ENCODE measurements at places on chromosomes 2 and 18.

- no peak for DNase-seq
These were observed 95.4 kb downstream of the NFATC1 start for GRCh38 chr18:79491081-79491551.

- no peak for DNase-seq
These were observed 11.2 kb upstream of the SP5 start for GRCh38 chr2:170703776-170704476.

- DNase-seq: no peak
These were observed 547.3 kb upstream of the FANCL start for GRCh38 chr2:58788402-58788801.

DNA sequence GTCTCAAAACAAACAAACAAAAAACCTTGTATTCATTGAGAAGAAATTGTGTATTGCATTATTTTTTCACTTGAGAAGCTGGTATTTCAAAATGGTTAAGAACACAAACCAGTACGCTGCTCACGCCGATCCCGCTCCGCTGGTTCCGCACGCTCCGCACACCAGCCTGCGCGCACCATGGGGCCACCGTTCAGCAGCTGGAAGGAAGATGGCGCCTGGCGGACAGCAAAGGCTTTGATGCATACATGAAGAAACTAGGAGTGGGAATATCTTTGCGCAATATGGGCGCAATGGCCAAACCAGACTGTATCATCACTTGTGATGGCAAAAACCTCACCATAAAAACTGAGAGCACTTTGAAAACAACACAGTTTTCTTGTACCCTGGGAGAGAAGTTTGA is 75.7 kb downstream of the RBM43 start:
- DNase-seq: no peak

DNA sequence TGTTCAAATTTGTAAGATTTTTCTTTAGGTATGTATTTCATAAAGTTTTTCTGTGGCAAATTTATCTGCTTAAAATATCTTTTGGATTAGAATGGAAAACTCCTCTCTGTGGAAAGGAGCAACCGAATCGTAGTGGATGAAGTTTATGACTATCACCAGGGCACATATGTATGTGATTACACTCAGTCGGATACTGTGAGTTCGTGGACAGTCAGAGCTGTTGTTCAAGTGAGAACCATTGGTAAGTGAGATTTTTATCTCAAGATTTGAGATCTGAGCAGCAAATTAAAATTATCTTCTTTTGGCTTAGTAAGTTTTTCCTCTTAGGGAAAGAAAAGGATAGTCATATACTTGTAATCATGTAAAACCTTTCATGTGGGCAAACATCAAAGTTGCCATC is 14.2 kb downstream of the IL18RAP start:
- DNase-seq: no peak

GRCh38 chr2:132479155-132479554 is 62.5 kb downstream of the GPR39 start:
- no peak for DNase-seq

- DNase-seq: no peak
These were observed 455.7 kb downstream of the GALR1 start for GRCh38 chr18:77705301-77705700.

- DNase-seq: no peak
These were observed 18.7 kb downstream of the PER2 start for GRCh38 chr2:238269741-238270140.

DNA sequence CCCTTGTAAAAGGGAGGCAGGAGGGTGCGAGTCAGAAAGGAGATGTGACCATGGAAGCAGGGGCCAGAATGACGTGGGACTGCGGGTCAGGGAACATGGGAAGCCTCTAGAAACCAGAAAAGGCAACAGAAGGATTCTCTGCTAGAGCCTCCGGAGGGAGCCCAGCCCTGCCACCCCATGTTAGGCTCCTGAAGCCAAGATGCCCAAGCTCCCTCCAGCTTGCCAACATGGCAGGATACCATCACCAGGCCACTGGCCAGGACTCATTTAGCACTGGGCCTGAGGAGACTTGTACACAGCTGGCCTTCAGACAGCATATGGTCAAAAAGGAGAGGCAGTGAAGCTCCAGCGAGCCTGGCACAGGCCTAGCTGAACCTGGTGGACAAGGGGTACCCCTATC is 5.6 kb downstream of the TMEM247 start:
- no peak for DNase-seq

GRCh38 chr2:235854276-235854675 is 313.9 kb downstream of the GBX2 start:
- DNase-seq: no peak

DNA sequence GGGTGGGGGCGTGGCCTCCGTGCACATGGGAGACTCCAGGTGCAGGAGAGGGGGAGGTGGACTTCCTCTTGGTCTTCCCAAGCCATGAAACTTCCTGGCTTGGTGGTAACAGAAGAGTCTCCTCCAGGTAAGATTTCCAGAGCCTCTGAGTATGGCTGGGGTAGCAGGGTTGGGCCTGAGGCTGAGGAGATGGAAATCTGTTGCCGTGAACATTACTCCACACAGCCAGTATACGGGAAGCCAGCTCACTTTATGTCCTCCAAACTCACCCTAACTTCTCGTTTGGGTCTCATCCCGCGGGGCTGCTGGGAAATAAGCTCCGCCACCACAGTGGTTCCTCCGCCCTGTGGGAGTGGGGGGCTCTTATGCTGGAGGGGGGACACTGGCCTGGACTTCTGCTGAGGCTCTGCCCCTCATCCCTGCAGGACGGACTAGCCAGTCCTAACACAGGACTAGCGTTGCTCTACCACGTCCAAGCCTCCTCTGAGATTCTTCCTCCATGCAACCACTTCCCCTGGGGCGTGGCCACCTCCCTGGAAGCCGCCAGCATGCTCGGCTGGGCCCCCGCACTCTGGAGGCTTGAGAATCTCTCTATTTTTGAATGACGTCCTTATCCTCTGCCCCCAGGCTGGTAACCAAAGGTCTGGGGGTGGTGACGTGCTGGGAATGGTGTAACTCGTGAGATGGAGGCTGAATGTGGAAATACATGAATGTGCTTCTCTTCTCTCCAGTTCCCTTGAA is 777 bp upstream of the RAB17 start:
- DNase-seq: no peak

DNA sequence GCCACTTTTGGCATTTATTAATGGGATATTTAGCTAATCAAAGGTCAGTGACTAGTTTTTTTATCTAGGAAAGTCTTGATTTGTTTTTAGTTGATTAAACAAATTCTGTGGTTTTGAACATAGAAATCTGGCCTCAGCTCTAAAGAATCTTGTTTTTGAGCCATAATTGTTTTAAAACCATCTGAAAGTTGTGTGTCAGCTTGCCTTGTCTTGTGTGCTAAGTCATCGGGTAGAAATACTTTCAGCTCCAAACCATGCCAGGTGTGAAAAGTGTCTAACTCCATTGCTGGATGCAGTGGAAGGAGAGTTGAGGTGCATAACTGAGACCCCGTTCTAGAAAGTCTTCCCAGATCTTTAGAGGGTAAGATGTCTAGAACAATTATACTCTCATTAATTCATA is 22.7 kb downstream of the FARP2 start:
- no peak for DNase-seq

GRCh38 chr2:191318037-191318728 is 73.0 kb downstream of the MYO1B start:
- no peak for DNase-seq

GRCh38 chr2:209095432-209095831 is 328.4 kb upstream of the MAP2 start:
- DNase-seq: no peak

DNA sequence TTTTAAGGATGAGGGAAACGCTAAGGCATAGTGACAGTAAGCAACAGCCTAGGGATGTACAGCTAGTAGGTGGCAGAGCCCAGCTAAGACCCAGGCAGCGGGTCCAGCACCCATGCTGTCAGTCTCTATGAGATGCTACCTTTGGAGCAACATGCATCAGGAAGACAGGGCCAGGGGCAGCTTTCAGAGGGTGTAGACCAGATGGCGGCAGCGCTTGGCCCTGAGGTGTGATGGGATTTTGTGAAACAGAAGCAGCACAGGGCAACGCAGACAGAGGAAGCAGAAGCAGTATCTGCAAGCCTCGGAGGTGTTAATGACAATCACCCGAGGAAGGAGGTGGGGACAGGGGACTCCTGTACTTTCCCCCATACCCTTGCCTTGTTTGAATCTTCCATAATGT is 43.2 kb downstream of the SDC1 start:
- no peak for DNase-seq

DNA sequence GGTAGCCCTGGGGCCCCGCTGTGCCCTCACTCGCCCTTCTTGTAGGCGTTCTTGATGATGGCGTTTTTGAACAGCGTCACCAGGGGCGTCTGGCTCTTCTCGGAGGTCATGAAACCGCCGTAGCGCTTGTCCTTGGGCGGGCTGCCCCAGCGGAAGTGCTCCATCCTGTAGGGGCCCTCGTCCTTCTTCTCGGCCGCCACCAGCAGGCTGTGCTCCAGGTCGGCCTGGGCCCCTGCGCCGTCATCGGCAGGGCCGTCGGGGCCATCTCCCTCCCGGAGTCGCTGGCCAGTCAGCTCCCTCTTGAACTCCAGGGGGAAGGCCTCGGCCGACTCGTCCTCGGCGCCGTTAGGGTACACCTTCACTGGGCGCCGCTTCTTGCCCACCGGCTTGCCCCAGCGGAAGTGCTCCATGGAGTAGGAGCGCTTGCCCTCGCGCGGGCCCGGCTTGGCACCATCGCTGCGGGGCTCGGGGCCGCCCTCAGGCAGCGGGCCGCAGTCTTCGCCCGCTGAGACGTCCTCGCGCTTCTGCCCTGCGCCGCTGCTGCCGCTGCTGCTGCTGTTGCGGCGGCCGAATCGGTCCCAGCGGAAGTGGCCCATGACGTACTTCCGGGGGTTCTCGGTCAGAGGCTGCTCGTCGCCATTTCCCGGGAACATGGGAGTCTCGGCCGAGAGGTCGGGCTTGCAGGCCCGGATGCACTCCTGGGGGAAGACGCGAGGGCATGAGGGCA is 7.2 kb downstream of the POMC start:
- no peak for DNase-seq

- DNase-seq: no peak
These were observed 172.3 kb downstream of the ASXL3 start for GRCh38 chr18:33750366-33750765.

DNA sequence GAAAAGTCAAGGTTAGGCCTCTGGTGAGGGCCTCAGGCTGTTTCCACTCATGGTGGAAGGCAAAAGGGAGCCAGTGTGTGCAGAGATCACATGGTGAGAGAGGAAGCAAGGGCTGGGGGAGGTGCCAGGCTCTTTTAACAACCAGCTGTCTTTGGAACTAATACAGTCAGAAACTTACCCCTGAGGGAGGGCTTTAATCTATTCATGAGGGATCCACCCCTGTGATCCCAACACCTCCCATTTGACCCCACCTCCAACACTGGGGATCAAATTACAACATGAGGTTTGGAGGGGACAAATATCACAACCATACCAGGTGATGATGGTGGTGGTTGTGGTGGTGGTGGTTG is 10.9 kb downstream of the POLI start:
- no peak for DNase-seq

- no peak for DNase-seq
These were observed 507.6 kb downstream of the ZEB2 start for GRCh38 chr2:144012304-144012703.

- DNase-seq: no peak
These were observed 90.3 kb upstream of the BARD1 start for GRCh38 chr2:214899751-214900150.

DNA sequence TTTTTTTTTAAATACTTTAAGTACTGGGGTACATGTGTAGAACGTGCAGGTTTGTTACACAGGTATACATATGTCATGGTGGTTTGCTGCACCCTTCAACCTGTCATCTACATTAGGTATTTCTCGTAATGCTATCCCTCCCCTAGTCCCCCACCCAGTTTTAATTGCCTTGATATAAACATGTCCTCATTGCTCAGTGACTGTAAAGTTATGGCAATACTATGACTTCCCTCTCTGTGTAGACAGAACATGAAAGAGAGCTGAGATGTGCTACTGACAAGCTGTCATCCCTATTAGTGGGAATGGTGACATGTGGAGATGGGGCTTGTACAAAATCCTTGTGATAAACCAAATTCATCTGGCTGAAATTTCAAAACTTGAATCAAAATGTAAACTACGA is 449.7 kb upstream of the TRIB2 start:
- no peak for DNase-seq

GRCh38 chr2:54845514-54845913 is 122.1 kb downstream of the EML6 start:
- no peak for DNase-seq

DNA sequence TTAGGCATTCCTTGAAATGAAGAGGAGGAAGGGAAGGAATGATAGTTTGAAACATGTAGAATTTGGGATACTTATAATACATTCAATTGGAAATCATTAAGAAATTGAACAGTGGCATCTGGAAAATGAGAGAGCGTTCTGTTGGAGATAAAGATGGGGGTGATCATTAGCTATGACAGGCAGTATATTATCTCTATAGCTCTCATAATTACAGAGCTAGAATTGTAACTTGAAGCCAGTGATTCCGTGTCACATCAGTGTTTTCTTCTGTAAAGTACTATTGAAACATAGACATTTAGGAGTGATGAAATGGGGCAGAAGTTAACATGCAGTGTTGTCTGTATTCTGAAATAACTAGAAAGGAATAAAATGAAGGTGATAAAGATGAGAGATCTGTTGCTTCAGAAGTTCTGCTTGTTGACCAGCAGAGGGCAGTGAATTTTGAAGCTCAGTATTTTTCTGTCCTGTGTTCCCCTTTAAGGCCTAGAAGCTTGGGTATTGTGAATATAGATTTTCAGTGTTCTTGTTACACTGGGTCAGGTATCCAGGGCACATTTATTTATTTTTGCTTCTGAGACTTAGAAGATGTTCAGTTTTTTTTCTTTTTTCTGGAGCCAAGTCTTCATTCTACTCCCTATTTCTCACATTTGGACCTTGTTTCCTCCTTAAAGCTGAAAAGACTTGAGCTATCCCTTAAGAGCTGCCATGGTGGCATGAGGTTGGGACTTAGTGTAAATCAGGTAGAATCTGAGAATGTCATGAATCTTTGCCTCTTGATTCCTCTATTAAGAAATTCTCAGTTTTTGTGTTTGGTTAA is 157.4 kb downstream of the TAF4B start:
- DNase-seq: peak; percentile 35

DNA sequence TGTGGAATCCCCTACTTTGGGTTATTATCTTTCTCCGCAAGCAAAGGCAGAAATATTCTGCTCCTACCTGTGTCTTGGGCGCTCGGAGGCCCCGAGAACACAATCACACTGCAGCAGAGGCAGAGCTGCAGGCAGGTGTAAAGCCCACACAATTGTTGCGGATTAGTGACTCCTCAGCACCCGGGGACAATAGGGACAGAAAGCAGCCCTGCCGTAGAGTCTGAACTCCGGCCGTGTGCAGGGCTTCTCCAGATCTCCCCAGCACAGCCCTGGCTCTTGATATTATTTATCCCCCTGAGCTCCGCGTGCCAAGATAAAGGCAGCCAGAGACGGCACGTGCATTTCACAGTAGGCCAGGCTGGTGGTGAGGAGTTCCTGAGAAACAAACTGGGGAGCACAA is 229.2 kb downstream of the EN1 start:
- DNase-seq: no peak

GRCh38 chr2:16669388-16669787 is 3.8 kb upstream of the CYRIA start:
- no peak for DNase-seq

DNA sequence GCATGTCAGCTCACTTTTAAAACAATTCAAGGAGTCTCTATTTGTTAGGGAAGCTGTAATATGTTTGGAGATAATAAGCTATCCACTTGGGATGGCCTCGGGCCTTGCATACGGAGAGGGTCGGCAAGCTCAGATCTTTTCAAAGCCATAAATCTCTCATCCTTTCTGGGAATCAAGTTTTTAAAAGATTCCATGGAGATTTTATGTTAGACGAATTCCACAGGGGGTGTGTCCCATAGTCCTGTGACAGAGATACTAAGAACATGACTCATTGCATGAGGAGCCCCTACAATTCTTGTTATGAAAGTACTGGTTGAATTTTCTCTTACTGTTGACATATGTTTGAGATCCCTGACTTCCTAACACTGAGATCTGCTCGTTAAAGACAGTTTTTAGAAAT is 108.7 kb downstream of the FEZ2 start:
- no peak for DNase-seq
